Pancreas (tissue), 10 donors: ENCODE measurements at places on chromosomes 2 and 18.

DNA sequence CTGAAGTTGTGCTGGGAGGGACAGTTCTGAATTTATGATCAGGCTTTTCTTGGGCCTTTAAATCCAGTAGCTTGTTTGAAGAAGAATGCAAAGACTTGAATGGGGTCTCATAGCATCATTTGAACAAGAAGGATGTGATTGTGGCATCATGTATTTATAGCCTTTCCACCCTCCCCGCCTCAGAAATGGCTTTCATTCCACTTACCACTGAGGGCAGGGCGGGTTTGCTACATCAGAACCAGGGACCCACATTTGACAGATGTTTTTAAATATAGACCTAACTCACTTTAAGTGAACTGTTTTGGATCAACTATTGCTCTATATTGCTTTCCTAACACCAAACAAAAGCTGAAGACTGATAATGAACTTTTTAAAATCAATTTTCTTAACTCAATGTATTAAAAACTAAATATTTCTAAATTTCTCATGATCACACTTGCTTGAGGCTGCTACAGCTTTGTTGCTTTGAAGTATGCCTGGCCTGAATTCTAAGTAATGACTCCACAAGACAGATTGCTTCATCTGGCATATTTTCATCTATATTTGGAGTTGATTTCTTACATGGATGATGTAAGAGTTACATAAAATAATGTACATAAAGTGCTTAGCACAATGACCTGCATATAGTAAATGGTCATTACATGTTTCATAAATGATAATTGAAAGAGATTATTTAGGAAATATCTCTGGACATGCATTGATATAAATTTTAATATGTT lies 1552.9 kb upstream of the SLC39A10 start:
- no peak for DNase-seq

- no peak for DNase-seq
Measured at GRCh38 chr2:66679442-66679841, 244.5 kb downstream of the MEIS1 start.

GRCh38 chr2:95296011-95296410 lies 1.1 kb upstream of the KCNIP3 start:
- DNase-seq: no peak

DNA sequence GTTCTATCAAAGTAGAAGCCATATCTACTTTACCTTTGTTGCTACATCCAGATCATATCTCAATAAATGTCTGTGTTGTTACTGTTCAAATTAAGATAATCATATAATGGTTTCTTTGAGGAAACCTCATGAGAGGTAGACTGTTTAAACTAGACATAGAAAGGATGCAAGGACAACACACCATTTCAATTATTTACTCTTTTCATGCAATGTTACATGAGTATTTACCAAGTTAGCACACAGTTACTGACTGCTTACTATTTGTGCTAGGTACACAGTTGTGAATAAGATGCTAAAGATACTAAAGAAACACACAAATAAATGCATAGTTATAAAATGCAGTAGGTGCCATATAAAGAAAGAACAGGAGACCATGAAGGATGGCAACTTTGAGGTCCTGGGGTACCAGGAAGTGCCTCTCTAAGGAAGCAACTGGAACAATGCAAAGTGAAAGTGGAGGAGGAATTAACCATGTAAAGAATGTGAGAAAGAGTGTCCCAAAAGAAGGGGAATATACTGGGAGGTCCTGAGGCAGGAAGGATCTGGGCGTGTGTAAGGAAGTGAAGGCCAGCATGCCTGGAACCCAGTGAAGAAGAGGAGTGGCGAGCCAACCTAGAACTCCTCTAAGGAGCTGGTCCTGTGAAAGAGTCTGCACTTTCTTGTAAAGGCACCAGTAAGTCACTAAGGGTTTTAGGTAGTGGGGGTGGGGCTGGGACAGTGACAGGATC lies 39.4 kb downstream of the RBMS1 start:
- no peak for DNase-seq

DNA sequence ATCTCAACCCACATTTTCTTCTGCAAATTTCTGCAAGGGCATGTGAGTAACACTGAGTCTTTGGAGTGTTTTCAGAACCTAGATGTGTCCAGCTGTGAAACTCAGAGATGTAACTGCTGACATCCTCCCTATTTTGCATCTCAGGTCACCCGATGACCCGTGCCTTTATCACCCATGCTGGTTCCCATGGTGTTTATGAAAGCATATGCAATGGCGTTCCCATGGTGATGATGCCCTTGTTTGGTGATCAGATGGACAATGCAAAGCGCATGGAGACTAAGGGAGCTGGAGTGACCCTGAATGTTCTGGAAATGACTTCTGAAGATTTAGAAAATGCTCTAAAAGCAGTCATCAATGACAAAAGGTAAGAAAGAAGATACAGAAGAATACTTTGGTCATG lies 8.0 kb downstream of the UGT1A1 start:
- DNase-seq: no peak

- no peak for DNase-seq
Measured at GRCh38 chr18:37694516-37694915, 128.9 kb upstream of the CELF4 start.
